ENCODE measurements at places on chromosomes 11 and 22. TPM values are rescaled to one million over a fixed set of nuclear protein-coding genes. Genes with fewer than 3 reads are reported as not detected.

The MAPK8IP2 gene
- under 0.01 TPM for total RNA-seq

The SLC22A25 gene
- total RNA-seq = not detected

The CARNS1 gene
- 0.30 TPM for total RNA-seq

The DDIAS gene
- total RNA-seq = 4.7 TPM

The DDT gene
- 75.8 TPM for total RNA-seq

The POLDIP3 gene
- total RNA-seq = 17.8 TPM

The CNIH2 gene
- 0.37 TPM for total RNA-seq
